ENCODE measurements at places on chromosomes 3 and 15. TPM values are rescaled to one million over a fixed set of nuclear protein-coding genes. Genes with fewer than 3 reads are reported as not detected.

PLCB2 gene
- 0.55 TPM for total RNA-seq

MYH15 gene
- total RNA-seq, result 0.30 TPM

DNA sequence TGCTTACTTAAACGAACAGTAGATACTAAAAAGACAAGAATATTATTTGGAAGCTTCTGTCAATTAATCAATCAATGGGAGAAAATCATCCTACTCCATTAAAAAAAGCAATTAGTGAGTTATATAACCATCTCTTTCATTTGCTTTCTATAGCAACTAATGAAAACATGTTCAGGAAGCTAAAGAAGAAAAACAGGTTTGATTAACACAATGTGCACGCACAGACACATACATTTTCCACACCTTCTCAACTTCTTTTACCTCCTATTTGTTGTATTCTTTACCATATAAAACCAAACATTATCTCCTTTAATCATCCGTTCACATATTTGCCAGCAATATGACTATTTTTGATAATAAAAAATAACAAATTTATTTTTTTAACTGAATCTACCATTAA lies 111.3 kb downstream of the GBE1 start:
- DNase-seq, result no peak

NR2E3 gene
- not detected for total RNA-seq

AP3B2 gene
- total RNA-seq, result not detected

- DNase-seq, result no peak
Observed at GRCh38 chr15:63981596-63982320, 64.5 kb downstream of the DAPK2 start.

GATA2 gene
- total RNA-seq, result 88.0 TPM

- no peak for DNase-seq
Observed at GRCh38 chr15:95669146-95669922, 661.2 kb upstream of the NR2F2 start.

GRCh38 chr15:82846621-82847020 lies 37.2 kb downstream of the WHAMM start:
- no peak for DNase-seq

DNA sequence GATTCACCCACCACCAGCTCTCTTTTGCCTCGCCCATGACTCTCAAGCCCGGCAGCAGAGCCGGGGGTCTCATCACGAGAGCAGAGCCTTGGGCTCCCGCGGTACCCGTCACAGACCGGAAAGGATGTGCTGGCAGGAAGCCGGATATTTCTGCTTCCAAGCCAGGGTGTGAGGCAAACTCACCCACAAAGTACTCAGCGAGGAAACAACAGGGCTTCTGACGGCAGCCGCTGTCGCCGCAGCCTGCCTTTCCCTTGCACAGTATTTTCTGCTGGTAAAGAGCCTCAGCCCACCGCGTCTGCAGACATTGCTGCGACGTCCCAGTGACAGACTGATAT lies 119.9 kb downstream of the NSMCE3 start:
- no peak for DNase-seq

- no peak for DNase-seq
Observed at GRCh38 chr3:13167064-13167743, 94.0 kb upstream of the IQSEC1 start.

DNA sequence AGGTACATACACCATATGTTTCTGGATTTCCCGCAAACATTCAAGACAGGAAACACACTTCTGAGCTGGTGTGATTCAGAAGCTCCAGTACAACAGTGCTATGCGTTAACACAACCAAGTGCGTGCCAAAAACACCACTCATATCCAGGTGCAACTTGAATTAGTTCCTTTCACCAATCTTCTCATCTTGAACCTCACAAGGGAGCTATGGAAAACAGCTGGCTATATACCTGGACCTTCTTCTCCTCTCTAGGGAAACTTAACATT lies 31.3 kb downstream of the SUSD5 start:
- DNase-seq, result no peak

DNA sequence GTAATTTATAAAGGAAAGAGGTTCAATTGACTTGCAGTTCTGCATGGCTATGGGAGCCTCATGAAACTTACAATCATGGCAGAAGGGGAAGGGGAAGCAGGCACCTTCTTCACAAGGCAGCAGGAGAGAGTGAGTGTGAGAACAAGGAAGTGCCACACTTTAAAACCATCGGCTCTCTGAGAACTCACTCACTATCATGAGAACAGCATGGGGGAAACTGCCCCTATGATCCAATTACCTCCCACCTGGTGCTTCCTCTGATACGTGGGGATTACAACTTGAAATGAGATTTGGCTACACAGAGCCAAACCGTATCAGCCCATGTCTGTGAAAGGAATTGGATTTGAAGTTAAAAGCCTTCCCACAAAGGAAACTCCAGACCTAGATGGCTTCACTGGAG lies 39.1 kb downstream of the TKT start:
- DNase-seq, result no peak

LRTM1 gene
- not detected for total RNA-seq
